ENCODE measurements at places on chromosomes 2 and 18.

- DNase-seq, result no peak
These were observed 16.8 kb upstream of the ALPI start for GRCh38 chr2:232438951-232439757.

GRCh38 chr2:169360984-169361705 lies 1.2 kb downstream of the LRP2 start:
- no peak for DNase-seq

DNA sequence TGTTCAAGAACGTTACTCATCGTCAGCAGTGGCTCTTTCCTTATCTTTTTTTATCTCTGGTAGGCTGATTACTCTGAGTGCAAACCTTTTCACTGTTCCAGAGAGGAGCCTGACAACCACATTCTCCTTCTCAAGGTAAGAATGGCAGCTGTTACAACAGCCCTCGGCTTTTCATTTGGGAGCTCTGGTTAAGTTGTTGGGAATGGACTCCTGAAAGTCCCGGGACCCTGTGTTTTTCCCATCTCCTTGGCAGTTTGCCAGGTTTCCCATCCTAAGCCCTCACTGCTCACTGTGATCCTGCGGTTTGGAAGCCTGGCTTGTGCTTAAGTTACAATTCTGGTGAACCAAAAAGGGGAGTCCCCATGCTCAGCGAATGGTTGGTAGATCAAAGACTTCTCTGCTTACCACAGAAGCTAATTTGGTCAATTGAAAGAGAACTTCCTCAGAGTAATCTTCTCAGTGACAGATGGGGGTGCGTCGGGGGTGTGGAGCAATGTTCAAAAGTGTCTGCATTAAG lies 122.3 kb downstream of the LYPD6B start:
- DNase-seq, result no peak

DNA sequence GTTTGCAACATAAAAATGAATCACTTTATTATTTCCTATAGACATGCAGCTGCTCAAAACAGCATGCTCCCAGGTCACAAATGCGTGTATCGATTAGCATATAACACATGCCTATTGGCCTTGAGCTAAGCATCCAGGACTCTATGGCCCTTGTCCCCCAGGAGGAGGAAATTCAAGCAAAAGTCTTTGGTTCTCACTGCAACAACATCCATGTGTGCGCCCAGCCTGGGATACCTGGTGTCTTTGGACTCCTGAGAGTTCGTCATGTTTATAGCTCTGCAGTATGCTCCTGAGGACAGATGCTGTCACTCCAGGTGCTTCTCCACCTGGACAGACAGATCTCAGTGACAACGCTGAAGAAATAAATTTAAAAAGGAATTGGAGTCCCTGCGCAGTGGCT lies 284.6 kb downstream of the PHLPP1 start:
- no peak for DNase-seq

GRCh38 chr18:59820663-59821062 lies 79.1 kb upstream of the PMAIP1 start:
- no peak for DNase-seq

DNA sequence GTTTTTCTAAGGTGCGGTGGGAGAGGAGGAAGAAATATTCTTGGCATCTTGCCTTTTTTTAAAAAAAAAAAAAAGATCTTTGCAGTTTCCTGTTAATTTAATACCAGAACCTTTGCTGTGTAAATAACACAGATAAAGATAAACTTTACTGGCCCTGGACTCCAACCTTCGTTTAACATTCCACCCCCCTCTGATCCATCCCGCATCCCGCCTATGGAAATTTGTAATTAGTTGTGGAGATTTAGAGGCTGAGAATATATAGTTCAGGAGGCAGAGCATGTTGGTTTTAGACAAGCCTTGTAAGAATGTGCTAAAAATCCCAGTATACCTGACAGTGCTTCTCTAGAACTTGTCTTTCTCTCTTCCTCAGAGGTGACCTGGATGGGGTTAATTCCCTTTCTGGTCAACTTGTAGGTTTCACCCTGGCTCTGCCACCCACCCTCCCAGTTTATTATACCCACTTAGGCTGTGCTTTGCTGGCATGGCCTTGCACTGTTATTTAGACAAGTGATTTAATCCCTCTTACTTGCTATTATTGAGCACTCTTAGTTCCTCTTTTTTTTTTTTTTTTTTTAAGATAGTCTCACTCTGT lies 2.9 kb upstream of the C2orf72 start:
- DNase-seq, result no peak

DNA sequence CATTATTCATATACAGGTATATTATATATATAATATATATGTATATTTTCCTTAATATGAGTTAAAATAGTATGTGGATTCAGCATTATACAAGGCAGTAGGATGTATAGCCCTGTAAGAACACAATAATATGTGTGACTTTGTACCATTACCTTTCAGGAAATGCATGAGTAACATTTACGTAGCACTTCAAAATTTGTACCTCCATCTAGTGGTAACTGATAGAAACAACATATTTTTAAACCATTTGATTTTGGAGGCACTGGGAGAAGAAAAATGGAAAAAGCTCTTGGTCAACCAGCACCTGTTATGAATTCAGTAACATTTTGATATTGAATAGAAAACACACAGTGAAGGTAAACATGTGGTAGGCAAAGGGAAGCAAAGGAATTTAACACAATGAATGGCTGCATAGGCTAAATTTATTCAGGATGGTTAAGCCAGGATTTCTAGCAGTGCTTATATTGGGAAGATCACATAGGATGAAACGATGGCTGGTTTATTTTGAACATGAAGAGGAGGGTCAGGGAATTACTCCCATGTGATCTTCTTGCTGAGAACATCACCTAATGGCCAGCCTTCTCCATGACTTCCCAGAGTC lies 565.5 kb downstream of the CCDC85A start:
- DNase-seq, result no peak

- DNase-seq, result peak; percentile 55
These were observed 843 bp downstream of the CYS1 start for GRCh38 chr2:10079266-10079869.

DNA sequence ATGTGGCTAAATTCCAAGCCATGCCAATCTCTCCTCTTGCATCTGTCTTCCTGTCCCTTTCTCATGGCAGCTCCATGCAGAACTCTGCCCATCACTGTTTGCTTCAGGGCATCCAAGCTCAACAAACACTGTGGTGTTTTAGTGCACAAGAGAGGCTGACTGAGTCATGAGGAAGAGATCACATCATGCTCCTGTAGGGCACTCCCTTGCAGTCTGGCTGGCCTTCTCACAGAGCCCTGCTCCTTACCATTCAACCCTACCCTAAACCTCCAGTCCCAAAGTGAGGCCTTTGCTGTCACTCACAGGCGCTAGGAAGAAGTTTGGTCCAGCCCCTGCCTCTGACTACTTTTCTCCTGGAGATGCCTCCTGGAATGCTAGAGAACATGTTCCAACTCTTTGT lies 194.0 kb downstream of the LRATD1 start:
- no peak for DNase-seq

DNA sequence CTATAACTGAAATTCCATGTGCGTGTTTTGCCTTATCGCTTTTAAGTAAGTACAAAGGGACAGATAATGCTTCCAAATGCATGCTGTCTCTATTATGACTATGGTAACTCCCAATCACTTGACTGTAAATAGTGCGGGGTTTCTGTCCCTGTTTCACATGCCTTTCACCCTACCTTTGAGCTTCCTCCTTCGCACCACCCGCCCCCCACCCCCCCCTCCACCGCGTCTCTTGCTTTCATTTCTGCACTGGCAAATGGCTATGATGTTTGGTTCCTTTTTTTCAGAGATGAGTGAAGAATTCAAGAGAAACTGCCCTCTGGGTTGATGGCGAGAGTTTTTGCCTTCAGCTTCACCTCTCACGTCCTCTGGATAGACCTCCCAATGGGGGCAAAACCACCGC lies 25.0 kb upstream of the SPP2 start:
- DNase-seq, result no peak

DNA sequence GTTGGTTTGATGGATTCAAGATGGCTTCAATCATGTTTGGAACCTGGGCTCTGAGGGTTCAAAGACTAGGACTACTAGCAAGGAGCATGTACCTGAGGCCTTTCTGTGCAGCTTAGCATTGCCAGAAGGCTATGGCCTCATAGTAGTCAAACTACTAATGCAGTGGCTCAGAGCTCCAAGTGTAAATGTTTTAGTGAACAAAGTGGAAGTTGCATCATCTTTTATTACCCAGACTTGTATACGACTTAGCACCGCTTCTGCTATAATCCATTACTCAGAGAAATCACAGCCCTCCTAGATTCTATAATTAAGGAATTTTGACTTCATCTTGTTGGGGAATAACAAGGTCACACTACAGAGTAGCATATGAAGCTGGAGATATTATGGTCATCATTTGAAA lies 210.5 kb downstream of the ERBB4 start:
- DNase-seq, result no peak

- no peak for DNase-seq
These were observed 410.4 kb downstream of the DSC3 start for GRCh38 chr18:30632071-30632698.

All from NCI-H526 (cell line).